ENCODE measurements at places on chromosomes 16 and 17. TPM values are rescaled to one million over a fixed set of nuclear protein-coding genes. Genes with fewer than 3 reads are reported as not detected.

DNA sequence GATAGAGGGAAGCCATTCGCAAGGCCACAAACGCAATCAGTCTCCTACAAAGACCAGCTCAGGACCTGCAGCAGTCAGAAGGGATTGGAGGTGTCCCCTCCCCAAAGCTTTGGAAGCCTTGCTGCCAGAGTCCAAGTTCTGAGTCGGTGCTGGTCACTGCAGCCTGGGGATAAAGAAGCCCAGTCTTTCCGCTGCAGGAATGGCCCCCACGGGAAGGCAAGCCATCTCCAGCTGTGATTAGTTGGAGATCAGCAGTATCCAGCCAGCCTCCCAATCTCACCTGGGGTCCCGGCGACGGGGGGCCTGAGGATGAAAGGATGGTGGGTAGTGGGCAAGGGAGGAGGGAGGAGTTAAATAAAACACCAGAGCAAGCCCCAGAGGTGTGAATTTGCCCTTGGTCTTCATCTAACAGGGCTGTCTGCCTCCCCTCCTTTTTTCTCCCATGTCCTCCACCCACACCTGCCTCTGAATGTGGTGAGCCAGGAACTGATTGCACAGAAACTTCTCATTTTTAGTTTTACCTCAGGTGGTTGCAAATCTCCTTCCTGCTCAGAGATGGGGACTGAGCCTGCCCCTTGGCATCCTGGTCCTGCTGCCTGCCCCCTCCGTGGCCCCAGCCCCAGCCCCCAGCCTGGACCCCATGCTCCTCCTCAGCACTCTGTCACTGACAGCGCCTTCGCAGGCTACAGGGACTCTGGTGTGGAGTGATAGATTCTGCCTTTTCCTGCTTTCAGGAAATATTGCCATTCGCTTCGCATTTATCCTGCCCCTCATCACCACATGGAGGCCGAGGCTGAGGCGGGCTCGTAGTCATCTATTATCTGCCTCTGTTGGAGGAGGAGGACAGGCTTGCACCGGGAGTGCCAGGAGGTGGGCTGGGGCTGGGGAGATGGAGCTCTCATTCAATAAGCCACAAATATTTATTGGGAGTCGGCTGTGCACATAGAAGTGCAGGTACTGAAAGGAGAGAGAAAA lies 262.9 kb upstream of the SDK2 start:
- DNase-seq: no peak

DNA sequence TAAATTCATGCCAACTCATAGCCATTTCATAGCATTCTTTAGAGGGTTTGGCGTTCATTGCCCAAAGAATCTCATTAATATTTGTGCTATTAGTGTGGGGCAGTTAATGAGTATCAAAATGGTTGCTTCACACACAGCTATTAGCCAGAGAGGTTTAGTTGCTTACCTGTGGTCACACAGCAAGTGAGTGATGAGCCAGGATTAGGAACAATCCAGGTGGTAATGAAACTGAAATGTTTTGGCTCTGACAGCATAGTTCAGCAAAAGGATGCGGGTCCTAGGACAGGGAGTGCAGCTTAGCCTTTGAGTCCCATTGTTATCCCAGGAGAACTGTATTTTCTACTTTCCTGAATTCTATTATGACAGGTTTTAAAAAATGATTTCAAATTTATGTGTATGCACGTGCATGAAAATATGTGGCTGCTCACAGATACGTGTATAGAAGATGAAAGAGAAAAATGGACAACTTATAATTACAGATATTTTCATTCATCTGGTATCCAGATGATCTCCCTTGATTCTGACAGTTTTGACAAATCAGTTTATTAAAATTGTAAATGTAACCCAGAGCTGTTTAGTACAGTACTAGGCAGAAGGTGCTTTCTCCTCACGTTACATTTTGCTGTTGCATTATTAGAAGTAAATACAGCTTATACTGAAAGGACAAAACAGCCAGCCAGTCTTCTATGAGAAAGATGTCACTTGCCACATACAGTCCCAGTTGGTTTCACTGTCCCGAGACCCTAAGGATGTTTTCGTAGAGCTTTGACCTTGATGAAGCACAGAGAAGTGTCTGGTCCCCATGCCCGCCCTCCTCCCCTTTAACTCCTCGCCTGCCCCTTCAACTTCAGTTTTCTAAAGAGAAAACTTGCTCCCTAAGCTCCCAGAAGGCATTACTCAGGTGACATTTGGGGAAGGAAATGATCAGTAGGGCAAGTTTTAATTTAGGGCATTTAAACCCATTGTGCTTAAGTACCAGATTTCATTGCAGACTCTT lies 99.8 kb upstream of the TBX2 start:
- DNase-seq: no peak

GRCh38 chr17:68377771-68378267 lies 79.5 kb downstream of the WIPI1 start:
- DNase-seq: no peak

DNA sequence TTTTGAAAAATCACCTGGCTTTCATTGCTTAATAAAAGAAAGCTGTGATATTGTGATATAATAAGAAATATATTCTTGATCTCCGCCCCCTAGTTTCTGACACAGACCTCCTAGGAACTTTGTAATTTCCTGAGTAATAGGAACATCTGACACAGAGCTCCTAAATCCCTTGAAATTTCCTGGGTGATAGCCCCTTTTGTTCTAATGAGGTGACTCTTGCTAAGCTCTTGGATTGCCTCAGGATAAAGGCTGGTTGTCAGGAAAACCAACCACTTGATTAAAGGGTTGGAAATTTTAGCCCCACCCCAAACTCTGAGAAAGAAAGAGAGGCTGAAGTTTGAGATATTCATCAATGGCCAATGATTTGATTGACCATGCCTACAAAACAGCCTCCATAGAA lies 326.4 kb upstream of the KIF2B start:
- DNase-seq: no peak

Gene TP53TG3F
- not detected for total RNA-seq

GRCh38 chr17:62999736-63000135 lies 33.7 kb downstream of the TANC2 start:
- no peak for DNase-seq

Gene SMIM36
- not detected for total RNA-seq

Gene NOTUM
- 0.78 TPM for total RNA-seq

GRCh38 chr17:8192070-8192815 lies 2.3 kb upstream of the BORCS6 start:
- no peak for DNase-seq

- no peak for DNase-seq
These were observed 8.4 kb downstream of the TPPP3 start for GRCh38 chr16:67384778-67385510.

All from glomerular endothelial cell (primary cell).